ENCODE measurements at places on chromosomes 3 and 15.
A peak's percentile ranks its signal among the peaks of the same experiment; 100 is the strongest.

DNA sequence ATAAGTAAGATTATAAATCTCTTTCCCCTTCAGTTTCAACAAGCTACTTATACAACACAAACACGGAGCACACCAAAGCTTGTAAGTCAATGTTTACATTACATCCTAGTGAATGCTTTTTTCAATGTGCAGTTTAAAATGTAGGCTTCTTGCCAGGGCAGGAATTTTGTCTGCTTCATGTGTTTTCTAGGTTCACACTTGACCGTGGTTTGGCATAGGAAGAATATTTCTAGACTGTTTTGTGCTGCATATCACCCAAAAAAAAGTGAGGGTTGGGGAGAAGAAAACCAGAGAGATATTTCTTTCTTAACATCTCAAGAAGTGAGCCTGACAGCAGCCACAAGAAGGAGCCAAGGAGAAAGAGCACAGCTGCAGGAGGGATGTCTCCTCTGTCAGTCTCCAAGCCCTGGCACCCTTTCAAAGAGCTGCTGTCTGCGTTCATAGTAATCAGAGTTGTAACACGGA is 255.8 kb downstream of the MEIS2 start:
- DNase-seq = no peak

- DNase-seq = no peak
Measured at GRCh38 chr15:56959318-56959648, 40.8 kb downstream of the TCF12 start.

- DNase-seq = no peak
Measured at GRCh38 chr3:123870033-123870432, 14.1 kb downstream of the MYLK start.

DNA sequence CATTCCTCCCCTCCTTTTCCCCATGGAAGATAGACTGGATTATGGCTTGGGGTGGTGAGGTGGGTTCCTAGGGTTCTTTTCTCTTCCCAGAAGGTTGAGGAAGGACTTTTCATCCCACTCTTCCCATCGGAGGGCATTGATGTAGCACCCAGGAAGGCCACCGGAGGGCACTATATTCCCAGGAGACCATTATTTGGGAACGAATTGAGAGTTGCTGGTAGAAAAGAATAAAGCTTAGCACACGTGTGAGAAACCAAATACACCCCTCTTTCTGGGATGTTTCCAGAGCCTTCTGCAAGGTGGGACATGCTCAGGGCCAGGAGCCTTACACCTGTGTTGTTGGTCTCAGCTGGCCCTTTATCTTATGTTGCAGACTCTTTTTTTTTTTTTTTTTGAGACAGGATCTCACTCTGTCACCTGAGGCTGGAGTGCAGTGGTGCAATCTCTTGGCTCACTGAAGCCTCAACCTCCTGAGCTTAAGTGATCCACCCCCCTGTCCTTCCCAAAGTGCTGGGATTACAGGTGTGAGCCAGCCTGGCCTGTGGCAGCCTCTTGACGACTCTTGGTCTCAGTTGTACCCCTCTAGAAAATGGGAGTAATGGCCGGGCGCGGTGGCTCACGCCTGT is 6.3 kb upstream of the CDC25A start:
- peak; percentile 45 for DNase-seq

GRCh38 chr15:32739522-32740063 is 21.8 kb downstream of the GREM1 start:
- DNase-seq = no peak

Data from HFF-Myc (cell line).